Effector memory CD4-positive, alpha-beta T cell (primary cell): ENCODE measurements at places on chromosomes 2 and 18.

- DNase-seq = peak; percentile 75
Measured at GRCh38 chr2:74553892-74554819, at the start of the genes DOK1 and LOXL3. TSS of gene DOK1 (plus strand) at chr2:74554720. CDS start at chr2:74554755, 35 bp downstream. TSS of gene LOXL3 (minus strand) at chr2:74553942. CDS start at chr2:74552634, 1,308 bp downstream.

DNA sequence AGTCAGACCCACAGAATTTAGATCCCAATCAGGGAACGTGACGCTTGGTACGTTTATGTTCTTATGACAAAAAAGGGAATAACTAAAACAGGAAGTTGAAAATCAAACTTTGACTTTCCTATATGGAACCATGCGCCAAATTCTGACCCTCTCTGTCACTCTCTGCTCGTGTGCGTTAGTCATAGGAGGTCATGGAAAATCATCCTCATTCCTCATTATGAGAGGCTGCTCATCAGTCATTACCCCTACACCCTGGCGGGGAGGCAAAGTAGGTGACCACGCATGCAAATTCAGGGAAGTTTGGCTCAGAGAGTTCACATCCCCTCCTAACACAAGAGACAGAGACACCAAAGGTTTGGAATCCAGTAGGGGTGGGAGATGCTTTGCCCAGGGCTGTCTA lies 15.5 kb downstream of the IL1F10 start:
- DNase-seq = no peak

DNA sequence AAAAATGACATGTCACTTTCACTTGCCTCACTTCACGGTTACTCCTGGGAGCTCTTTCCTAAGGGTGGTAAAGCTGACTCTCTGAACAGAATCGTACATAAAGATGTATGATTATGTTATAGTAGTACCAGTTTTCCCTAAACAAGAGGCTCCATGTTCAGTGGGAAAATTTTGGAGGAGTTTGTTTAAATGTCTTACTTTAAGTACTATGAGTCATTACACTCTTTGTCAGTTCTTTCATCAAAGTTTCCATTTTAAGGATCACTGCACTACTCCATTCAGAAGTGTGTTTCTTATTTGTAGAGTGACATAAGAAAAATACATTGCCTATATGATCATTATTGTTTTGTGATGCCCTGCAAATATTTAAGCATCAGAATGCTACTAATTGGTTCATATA lies 121.1 kb upstream of the FIGN start:
- no peak for DNase-seq

DNA sequence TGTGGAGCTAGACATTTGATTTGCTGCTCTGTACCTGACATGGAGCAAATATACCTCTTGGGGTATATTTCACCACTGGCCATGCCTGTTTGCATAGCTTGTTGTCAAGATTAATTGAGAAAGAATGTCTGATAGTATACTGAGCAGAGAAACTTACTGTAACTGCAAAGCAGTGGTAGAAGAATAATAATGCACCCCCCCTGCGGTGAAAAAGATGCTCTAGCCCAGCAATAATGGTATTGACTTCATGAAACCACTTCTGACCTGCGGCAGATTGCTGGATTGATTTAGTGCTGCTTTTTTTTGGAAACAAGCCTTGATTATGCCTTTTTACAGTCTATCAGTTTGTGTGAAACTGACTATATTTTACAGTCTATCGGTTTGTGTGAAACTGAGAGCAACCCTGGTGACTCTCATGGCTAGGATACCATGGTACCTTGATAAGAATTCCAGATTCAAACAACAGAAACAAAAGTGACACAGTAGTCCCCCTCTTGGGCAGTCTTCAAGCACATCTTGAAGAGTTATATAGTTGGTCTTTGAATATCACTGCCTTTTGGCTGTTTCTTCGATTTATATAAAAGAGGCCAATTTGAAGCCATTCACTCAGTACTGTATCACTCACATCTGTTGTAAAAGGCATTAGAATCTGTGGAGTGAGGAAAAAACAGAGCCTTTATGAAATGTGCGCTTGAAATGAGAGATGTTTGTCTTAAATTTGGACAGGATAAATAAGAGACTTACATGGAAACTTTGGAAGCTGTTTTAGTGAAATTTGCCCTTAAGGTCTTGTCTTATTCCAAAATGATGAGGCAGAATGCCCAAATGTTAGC lies 102.5 kb downstream of the FMNL2 start:
- DNase-seq = no peak

DNA sequence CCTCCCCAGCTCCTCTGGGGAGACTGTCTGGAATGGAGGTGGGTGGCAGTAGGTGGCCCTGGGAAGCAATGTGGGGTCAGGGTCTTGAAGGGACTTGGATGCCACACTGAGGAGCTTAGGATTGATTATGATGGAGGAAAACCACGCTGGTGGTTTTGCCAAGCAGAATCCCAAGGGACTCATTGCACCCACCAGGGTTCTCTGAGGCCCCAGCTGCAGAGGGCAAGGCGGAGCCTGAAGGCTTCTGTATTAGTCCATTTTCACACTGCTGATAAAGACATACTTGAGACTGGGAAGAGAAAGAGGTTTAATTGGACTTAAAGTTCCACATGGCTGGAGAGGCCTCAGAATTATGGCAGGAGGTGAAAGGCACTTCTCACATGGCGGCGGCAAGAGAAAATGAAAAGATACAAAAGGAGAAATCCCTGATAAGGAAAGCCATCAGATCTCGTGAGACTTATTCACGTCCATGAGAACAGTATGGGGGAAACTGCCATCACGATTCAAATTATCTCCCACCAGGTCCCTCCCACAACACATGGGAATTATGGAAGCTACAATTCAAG lies 87.2 kb upstream of the YWHAQ start:
- DNase-seq = no peak

- DNase-seq = no peak
Measured at GRCh38 chr2:158953926-158954763, 14.3 kb upstream of the TANC1 start.

GRCh38 chr18:48022531-48023329 lies 92.3 kb upstream of the SMAD2 start:
- DNase-seq = no peak

GRCh38 chr2:39508198-39508597 lies 71.1 kb upstream of the MAP4K3 start:
- DNase-seq = no peak

DNA sequence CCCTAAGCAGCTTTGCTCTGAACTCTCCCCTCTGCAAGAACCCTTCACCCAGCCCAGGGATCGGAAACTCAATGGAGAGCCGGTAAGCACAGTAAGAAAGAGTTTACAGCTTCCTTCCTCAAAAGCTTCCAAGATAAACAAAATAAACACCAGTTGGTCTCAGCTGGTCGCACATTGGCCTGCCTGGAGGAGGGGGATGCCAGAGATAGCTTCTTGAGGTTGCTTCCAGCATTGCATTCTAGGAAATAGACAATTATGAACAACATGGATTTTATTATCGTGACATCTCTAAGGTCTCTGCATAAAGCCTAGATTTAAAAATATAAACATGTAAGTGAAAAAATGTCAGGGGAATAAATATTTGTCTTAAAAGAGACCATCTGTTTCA lies 141.5 kb upstream of the PKDCC start:
- no peak for DNase-seq

- DNase-seq = no peak
Measured at GRCh38 chr2:161954103-161954502, 119.9 kb downstream of the DPP4 start.

DNA sequence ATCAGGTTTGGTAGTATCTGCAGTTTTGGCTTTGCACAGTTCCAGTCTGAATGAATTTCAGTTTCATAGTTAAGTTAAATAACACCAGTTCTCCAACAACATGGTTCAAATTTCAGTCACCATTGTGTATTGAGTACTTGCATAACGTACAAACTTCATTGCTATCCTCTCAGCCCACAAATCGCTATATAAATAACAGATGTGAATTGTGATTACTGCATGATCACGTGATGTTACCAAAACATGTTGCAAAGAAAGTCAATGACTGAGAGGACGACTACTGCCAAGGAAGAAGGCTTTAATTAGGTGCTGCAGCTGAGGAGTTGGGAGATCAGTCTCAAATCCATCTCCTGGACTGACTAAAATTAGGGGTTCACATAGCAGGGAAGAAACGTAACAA lies 48.2 kb downstream of the COL4A4 start:
- no peak for DNase-seq

GRCh38 chr2:69669666-69670065 lies 26.1 kb upstream of the AAK1 start:
- no peak for DNase-seq

GRCh38 chr2:40292291-40292690 lies 159.6 kb downstream of the SLC8A1 start:
- no peak for DNase-seq

- no peak for DNase-seq
Measured at GRCh38 chr2:150166313-150167051, 321.0 kb downstream of the RND3 start.

GRCh38 chr2:56268856-56269255 lies 85.1 kb downstream of the CCDC85A start:
- no peak for DNase-seq

- no peak for DNase-seq
Measured at GRCh38 chr2:236835307-236836024, 250.2 kb upstream of the COPS8 start.

- DNase-seq = no peak
Measured at GRCh38 chr2:188068093-188068492, 223.6 kb upstream of the GULP1 start.

- no peak for DNase-seq
Measured at GRCh38 chr18:8450898-8451665, 158.2 kb upstream of the RAB12 start.

DNA sequence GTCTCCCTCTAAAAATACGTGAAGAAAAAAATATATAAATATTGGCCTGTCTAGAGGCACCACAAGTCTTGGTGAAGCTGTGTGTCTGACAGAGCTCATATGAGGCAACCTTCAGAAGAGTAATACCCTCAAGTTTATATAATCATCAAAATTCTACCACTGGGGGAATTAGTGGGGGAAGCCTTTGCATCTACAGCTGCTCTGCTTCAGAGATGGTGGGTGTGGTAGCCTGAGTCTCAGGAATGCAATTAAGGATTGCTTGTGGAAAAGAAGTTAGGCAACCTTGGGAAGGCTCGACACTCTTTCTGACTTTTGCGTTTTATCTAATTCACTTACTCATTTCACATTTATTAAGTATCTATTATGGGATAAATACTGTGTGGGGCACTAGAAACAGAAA lies 17.4 kb downstream of the TPGS2 start:
- no peak for DNase-seq

GRCh38 chr2:102735416-102736109 lies 26.3 kb upstream of the TMEM182 start:
- DNase-seq = no peak

DNA sequence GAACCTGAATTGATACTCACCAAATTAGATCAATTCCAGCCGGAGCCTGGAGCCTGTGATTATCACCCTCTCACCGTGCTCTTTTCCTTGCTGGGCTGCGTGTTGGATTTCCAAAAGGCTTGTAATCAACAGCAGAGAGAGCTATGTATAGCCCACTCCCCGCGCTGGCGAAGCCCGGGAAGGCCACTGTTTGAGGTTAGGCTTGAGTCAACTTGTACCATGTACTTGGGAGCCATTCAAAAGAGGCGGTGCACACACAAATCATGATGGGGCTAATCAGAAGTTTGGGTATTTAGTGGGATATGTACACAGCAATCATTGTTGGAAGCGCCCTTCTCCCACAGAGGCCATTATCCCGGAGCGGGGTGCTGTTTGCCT lies 151.6 kb downstream of the GLI2 start:
- no peak for DNase-seq

- DNase-seq = no peak
Measured at GRCh38 chr2:121565389-121566250, 34.9 kb downstream of the RNU4ATAC start.

DNA sequence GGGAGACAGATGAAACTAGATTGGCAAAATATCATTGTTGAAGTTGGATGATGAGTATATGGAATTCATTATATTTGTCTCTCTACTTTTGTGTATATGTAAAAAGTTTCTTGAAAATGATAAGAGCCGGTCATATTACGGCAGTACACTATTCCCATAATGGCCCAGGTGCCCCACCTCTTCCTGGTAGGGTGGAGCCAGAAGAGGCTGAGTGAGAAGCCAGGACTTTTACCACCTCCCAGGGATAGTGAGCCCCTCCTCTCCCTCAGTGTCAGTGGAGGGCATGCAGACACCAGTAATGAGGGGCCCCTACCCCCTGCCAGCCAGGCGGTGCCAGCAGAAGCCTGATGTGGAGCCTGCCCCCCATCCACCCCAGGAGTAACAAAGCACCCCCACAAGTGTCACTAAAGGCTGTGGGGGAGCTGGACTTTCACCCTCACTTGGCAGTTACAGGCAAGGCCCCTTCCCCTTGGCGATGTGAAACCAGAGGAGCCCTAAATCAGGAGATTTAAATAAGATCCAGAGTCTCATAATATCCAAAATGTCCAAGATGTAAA lies 198.9 kb upstream of the RBBP8 start:
- no peak for DNase-seq

DNA sequence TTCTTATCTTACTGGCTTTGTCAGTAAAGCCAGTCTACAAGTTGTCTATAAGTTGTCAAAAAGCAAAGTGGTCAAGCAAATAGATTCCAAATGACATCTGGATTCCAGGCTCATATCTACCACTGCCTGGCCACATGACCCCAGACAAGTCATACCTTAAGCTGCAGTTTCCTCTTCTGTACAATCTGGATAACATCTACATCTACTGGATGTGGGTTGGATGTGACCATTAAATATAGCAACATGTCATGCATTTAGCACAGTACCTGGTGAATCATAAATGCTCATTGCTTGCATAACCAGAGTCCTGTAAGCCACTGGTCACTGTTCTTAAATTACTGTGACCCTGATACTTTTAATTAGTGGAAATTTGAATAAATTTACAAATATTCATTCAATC lies 16.8 kb downstream of the COBLL1 start:
- DNase-seq = no peak

GRCh38 chr2:162574615-162575452 lies 230.9 kb downstream of the GCA start:
- DNase-seq = no peak

- no peak for DNase-seq
Measured at GRCh38 chr2:84855731-84856130, 25.2 kb downstream of the TRABD2A start.

GRCh38 chr2:168642873-168643272 lies 159.6 kb upstream of the NOSTRIN start:
- DNase-seq = no peak

DNA sequence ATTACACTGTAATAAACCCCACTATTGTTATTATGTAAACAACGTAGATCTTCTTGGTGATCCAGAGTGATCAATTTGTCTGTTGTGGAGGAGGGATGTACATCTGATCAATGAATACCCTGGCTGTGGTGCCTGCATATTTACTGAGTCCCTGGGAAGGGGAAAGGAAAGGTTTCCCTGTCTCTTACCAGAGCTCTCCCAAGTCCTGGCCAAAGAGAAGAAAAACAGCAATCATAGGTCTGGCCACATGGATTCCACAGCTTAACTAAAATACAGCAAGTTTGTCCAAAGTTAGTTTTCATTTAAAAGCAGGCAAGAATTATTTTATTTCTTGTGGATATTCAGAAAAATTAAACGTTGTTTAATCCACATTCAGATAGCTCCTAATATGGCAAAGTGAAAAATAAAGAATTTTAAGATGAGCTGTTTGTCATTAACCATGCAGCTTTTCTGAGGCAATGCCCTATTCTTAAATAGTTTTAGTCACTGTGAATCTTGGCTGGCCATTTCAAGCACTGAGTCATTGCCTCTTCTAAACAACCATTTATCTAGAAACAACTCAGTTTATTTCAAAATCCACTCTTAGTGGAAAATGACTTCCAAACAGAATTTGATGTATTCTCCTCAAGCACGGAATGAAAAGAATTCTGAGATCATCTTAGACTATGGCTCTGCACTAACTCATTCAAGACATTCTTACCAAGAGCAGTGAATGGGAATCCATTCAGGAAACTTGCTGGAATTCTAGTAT lies 1004.4 kb upstream of the CDH2 start:
- no peak for DNase-seq

- DNase-seq = no peak
Measured at GRCh38 chr2:106995556-106995955, 109.6 kb upstream of the ST6GAL2 start.

GRCh38 chr18:37565977-37566478 lies 430 bp upstream of the CELF4 start:
- no peak for DNase-seq
